NCI-H748 treated with DMSO at 0.1 percent for 48 hours (cell line): ENCODE measurements at places on chromosomes 1 and 21.

- no peak for DNase-seq
Observed at GRCh38 chr1:241646201-241646600, 5.9 kb upstream of the WDR64 start.

- DNase-seq = no peak
Observed at GRCh38 chr1:38464071-38464661, 395.4 kb downstream of the RRAGC start.

DNA sequence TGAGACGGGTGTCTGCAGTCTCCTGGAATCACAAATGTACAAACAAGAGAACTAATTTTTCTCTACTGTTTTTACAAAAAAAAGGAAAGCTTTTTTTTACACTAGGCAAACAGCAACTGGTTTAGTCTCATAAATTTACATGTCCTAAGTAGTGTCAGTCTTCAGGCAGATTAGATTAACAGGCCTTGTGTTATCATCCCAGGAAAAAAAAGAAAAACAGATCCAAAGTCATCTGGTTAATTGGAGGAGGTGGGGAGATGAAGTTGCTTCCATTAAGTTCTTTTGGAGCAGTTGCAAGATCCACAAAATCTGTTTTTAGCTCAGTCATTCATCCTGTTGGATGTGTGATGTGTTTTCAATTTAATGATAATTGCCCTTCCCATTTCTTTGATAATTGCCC is 363.5 kb upstream of the ADGRL2 start:
- no peak for DNase-seq

- no peak for DNase-seq
Observed at GRCh38 chr1:72018562-72018961, 263.8 kb downstream of the NEGR1 start.

DNA sequence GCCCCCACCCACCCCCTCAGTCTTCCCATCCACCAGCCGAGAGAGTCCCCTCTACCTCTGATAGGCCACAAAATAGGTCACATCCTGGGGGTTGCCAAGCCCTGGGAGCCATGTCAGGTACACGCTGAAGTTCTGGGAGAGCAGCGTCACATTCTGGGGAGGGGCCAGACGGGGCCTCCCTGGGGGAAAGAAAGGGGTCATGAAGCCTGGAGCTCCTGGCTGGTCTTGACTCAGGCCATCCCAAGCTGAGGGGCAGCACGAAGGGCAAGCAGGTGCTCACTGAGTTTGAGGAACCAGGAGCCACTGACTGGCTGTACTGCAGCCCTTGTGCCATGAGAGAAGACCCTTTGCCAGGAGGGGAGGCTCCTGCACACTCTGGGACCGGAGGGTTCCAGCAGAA is 6.4 kb downstream of the IFNLR1 start:
- DNase-seq = no peak

DNA sequence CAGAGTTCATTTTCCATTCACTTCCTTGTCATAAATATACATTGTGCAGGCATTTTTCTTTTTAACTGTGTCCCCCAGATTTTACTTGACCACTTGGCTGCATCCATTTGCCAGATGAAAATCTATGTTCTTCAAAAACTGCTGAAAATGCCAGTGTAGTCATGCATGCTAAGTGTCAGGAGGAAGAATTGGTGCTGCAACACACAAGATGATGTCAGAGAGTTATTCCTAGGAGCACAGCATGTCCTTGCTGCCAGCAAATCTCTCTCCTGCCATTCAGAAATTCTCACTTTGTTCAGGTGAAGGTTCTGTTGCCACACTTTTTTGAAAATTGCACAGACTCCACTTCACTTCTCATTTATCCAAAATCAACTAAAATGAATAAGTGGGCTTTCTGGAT is 106.4 kb upstream of the MAGI3 start:
- no peak for DNase-seq

DNA sequence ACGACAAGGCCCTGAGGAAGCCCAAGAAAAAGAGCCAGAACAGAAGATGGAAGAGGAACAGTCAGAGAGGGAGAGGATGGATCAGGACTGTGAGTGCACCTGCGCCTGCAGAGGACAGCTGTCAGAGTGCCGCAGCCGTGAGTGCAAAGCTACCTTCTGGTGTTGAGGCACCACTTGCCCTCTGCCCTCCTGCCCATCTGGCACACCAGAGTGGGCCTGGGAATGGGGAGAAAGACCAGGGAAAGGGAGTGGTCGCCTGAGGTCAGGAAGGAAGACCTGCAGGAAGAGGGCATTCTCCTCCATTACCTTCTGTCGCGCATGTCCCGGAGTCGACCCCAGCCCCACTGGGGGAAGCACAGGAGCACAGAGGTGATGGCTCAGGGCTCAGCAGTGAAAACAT is 26.2 kb downstream of the VASH2 start:
- DNase-seq = no peak

GRCh38 chr21:44845418-44846223 is 27.8 kb upstream of the SUMO3 start:
- DNase-seq = peak; percentile 10

- peak; percentile 60 for DNase-seq
Observed at GRCh38 chr1:171226747-171227370, 21.4 kb upstream of the FMO1 start.

- no peak for DNase-seq
Observed at GRCh38 chr1:80155371-80155770, 1148.8 kb upstream of the ADGRL4 start.

DNA sequence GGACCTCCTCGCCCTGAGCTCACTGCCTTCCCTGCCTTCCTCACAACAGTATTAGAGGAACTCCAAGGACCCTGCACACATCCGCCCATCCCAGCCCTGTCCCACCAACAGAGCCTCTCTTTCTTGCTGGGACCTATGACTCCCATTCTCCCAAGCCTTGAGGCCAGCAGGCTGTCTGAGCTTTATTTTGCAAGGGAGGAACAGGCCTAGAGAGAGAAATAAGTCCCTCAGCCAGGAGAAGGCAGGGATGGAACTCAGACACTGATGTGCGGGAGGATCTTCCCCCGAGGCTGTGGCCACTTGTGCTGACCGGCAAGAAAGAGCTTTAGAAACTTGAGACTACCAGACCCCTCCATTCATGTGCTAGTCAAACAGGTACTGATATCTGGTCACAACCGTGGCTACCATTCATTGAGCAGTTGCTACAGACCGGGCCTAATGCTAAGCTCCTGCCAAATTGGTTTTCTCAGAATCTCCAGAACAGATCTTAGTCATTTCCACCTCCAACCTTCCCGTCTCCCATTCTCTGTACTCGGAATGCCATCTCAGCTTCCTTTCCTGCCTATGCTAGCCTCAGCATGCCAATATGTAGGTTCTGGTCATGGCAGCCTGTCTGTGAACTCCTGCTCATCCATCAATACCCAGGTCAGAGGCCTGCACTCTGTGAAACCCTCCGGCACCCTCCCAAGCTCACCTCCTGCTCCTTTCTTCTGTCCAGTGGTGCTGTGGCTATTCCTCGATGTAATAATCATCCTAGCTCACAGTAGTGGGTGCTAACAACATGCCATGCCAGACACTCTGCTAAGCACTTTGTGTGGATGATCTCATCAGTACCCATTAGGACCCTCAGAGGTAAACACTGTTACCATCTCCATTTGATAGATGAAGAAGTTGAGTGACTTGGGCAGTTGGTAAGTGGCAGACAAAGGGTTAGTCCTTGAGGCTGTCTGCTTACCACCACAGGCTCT is 3.8 kb downstream of the TMEM54 start:
- no peak for DNase-seq

GRCh38 chr1:40745176-40745575 is 38.4 kb upstream of the KCNQ4 start:
- no peak for DNase-seq

GRCh38 chr1:10424034-10424433 is 6.2 kb upstream of the CENPS start:
- no peak for DNase-seq

- no peak for DNase-seq
Observed at GRCh38 chr1:25538191-25538767, 5.1 kb upstream of the LDLRAP1 start.

DNA sequence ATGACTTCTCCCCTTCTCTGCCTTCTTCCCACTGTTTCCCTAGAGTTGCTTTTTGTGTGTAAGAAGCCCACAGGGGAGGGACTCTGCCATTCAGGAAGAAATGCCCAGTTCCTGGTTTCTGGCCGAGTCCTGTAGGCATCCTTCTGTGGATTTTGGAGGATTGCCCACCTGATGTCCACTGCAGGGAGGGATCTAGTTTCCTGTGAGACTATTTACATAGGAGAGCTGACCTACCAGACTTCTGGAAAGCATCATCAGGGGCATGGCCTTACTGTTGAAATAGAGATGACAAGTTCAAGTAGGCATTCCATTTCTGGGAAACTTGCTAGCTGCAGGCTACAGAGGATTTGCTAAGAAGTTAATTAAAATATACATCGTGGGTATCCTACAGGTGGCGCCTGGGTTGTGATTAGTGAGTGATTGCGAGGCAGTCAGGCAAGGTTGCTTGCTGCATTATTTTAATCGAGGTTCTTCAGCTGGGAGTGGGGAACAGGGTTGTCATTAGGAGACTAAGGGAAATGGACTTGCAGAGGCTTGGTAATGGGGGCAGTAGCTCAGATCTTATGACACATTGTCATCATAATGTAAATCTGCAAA is 148.7 kb downstream of the HHAT start:
- DNase-seq = no peak

GRCh38 chr21:16522548-16522947 is 792.8 kb downstream of the USP25 start:
- no peak for DNase-seq

GRCh38 chr1:110390096-110390495 is 730 bp downstream of the SLC16A4 start:
- no peak for DNase-seq

GRCh38 chr1:34379911-34380310 is 203.2 kb downstream of the C1orf94 start:
- DNase-seq = no peak

- DNase-seq = peak; percentile 28
Observed at GRCh38 chr1:151058692-151059091, 730 bp downstream of the CDC42SE1 start.

- DNase-seq = no peak
Observed at GRCh38 chr1:71656902-71657301, 576.1 kb upstream of the ZRANB2 start.

DNA sequence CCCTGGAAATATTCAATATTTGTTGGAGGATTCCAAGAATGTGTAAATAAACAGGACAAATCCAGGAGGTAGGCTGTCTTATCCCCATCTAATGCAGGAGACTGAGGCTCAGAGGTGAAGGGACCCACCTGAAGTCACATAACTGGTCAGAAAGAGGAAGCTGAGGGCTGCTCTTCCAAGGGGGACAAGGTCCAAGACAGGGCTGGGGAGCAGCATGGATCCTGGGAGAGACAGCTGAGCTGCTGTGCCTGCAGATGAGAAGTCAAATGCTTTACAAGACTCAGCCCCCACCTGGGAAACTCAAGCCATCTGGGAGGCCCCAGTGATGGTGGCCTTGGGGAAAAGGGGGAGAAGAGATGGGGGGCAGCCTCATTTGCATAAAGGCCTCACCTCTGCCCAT is 224.4 kb downstream of the PTPRU start:
- no peak for DNase-seq

- DNase-seq = no peak
Observed at GRCh38 chr1:41679531-41679930, 195.0 kb upstream of the EDN2 start.

DNA sequence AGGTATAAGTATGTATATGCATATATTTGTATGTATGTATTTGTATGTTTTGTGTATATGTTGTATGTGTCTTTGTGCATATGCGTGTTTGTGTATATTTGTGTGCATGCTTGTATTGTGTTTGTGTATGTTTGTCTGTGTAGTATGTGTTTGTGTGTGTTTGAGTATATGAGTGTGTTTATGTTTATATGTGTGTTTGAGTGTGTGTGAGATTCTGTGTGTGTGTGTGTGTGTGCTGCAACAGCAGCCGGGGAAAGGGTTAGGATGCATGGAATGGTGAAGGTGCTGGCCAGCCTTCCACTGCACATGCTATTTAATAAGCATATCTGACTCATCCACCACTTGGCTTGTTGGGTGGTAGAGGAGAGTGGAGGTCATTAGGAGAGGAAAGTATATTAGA is 46.6 kb upstream of the RAB4A start:
- no peak for DNase-seq

DNA sequence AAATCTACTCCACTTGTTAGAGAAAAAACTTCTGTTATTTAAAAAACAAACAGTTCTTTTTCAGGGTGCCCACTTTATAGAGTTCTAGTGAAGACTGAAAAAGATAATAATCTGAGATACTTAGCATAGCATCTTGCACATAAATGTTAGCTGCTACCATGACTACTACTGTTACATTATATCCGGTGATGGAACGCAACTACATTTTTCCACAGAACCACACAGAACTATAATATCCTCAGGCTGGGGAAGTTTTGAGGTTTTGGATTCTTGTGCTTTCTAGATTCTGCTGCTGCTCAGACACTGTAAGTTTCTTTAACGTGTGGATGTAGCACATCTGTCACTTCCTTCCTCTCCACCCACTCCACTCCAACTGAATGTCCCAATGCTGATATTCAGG is 110.3 kb downstream of the PTPN14 start:
- DNase-seq = no peak

DNA sequence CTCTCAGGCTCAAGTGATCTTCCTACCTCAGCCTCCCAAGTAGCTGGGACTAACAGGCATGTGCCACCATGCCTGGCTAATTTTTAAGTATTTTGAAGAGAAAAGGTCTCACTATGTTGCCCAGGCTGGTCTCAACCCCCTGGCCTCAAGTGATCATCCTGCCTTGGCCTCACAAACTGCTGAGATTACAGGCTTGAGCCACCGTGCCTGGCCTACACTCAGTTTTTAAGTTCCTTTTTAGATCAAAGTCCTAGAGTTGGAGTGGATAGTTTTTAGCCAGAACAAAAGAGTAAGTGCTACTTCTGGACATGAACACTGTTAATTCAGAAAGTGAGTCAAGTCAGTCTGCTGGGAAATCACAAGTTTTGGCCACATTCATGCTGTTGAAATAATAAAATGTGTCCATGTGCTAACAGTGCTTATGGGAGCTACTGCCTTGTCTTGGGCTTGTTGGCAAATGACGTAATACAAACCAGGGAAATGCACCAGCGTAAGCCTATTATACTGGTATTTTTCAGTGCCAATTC is 84.2 kb downstream of the NDUFS5 start:
- DNase-seq = no peak

DNA sequence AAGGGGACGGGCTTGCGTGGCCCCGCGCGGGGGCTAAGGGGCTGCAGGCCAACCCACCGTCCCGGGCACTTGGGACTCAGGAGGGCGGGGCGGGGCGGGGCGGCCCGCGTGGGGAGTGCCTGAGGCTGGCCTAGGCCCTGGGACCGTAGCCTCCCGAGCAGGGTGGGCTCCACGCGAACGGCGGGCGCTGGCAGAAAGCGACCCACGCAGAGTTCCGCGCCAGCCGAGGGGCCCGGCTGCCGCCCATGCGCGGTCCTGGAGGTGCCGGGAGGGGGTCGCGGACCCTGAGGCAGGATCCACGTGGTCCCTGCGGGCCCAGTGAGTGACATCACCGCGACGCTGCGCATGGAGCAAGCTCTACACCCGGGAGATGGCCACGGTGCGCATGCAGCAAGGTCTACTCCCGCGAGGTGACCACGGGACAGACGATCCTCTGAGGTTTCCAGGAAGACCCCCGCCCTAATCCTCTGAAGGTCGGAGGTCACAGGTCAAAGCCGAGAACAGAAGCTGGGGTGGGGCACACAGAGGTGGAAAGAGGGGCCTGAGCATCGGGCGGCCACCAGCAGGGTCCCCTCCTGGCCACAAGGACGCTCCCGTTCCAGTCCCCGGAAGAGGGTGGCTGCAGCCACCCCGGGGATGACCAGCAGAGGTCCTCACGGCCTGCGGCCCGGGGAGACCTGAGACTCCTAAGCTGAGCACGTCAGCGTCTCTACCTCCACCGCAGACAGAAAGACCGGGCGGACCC is 13.5 kb upstream of the SLC19A1 start:
- DNase-seq = no peak

GRCh38 chr1:238660849-238661248 is 725.5 kb upstream of the CHRM3 start:
- DNase-seq = no peak

- DNase-seq = no peak
Observed at GRCh38 chr1:167627865-167628641, 2.0 kb upstream of the RCSD1 start.
